ENCODE measurements at places on chromosomes 4 and X.

GRCh38 chr4:120853161-120853935 is 69.2 kb downstream of the PRDM5 start:
- no peak for DNase-seq

DNA sequence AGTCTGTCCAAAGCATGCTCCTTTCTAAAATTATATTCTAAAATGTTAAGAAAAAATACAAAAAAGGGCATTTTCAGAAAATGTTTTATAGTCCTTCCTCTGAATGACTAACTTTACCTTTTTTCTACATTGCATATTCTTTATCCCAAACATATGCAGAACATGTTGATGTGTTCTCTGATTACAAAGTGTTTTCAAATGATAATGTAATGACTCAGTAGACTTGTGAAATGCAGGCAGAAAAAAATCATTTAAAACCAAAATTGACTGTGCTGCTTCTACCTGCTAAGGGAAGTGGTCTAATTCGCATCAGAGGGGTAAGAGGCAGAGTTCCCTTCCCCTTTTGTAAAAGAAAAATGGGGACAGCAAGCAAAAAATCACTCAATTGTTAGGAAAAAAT is 22.7 kb upstream of the YTHDC1 start:
- DNase-seq, result no peak

DNA sequence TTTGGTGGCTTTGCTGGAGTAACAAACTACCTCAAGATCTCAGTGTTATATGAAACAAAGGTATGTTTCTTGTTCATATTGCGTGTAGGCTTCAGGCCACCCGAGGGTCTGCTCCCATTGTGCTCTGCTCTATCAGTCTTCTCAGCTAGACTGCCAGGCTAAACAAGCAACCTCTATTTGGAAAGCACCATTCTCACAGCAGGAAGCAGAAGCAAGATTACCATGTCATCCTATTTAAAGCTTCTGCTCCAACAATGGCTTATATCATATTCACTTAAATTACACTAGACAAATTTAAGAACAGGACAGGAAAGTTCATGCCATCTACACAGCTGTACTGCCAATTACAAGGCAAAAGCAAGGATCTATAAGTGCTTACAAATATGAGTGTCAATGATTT is 385.8 kb downstream of the PPARGC1A start:
- DNase-seq, result no peak

DNA sequence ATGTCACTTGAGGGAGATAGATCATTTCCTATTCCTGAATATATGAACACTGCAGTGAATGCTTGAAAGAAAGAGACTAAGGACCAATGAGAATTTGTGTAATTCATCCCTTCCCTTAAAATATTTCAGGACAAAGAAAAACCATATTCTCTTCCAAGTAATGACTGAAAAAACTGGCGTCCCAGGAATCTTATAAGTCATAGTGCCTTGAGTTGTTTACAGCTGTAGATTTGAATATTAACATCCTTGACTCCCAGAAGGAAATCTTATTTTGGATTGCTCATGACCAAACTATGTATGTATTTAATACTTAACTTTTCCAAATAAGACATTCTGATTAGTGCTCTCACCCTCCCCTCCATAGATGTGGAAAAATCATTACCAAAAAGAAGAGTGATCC is 55.5 kb downstream of the CLDN22 start:
- DNase-seq, result no peak

- DNase-seq, result no peak
Observed at GRCh38 chr4:175674219-175674618, 137.8 kb downstream of the GPM6A start.

DNA sequence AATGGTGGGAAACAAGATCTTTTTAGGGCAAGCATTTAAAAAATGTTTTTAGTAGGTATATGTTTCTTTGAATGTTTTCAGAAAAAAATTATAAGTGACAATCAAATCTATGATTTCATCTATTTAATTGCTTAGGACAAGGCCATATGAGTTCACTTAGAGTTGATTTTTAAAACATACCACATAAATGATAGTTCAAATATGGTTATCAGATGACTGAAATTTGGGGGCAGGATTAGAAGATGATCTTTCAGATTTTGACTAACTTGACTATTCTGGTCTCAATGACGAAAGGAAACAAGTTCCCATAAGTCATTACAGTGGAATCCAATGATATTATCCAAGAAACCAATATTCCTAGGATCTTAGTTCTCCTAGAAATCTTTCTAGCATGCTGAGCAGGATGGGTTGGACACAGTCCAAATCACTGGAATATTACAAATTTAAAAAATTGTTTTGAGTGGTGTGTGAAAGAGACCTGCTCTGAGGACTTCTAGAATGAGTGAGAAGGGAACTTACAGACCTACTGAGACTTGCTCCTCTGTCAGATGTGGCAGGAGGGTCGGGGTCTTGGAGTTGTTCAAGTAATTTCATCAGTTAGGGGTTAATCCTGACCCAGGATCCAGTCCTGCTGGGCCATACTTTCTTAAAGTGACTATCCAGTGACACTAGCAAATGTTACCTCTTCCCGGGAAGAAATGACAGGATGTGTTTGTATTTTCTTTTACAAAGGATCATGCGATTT is 20.0 kb downstream of the RHOH start:
- no peak for DNase-seq

Data from stimulated activated CD4-positive, alpha-beta T cell treated with anti-CD3 and anti-CD28 coated beads, Interleukin-12 subunit alpha, Interleukin-12 subunit beta, amount 100 ng/mL, for 48 hours (primary cell).